ENCODE measurements at places on chromosomes 13 and 19.

DNA sequence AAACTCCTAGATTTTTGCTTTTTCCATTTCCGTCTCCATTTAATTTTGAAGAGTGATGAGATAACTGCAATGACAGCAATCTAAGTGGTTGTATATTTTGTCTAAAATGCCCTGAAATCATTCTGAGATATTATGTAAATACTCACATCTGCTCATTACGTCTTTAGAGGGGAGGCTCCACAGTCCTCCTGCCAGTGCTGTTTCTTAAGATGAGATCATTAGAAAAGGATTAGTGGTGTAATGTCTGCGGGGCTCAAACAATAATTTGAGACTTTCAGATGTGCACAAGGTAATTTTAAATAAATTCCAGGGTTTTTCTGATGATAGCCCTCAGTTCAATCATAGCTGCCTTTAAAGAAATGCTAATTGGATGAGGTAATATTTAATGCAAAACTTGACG, 437.9 kb downstream of the FOXO1 start:
- no peak for DNase-seq

DNA sequence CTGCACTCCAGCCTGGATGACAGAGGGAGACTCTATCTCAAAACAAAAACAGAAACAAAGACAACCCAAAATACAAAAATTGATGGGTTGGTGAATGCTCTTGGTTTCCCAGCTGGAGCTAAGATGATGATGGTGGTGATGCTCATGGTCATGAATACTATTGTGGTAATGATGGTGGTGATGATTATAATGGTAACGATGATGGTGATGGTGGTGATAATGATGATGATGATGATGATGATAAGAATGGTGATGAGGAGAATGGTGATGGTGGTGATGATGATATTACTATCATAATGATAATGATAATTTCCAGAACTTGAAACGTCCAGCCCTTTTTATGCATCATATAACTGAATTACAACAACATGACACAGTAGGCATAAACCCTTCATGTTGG, 40.1 kb downstream of the VAV1 start:
- no peak for DNase-seq

- DNase-seq: no peak
Measured at GRCh38 chr19:1616396-1616795, 11.1 kb upstream of the UQCR11 start.

DNA sequence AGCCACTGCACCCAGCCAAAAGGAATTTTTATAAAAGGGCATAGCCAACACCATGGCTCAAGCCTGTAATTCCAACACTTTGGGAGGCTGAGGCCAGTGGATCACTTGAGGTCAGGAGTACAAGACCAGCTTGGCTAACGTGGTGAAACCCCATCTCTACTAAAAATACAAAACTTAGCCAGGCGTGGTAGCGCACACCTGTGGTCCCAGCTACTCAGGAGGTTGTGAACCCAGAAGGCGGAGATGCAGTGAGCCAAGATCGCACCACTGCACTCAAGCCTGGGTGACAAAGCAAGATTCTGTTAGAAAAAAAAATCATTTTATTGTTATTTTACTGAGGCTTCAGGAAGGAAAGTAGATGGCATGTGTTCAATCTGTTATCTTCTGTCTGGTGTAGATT, 31.3 kb upstream of the FOXO1 start:
- no peak for DNase-seq

DNA sequence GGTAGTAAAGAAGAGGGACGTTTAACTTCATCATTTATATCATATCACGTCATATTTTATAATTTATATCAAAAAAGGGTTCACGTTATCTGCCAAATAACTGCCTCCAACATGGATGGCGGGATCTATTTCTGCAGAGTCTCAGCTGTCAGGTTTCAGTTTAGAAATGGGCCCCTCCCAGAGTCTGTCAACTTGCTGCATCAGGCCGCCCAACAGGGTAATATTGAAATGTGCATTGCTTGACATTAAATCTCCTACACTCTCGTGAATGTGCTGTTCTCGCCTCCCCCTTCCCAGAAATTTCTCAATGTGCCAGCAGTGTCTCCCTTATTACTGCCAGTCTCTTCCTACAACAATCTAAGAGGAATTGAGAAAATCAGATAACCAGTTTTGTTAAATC, 96.9 kb downstream of the TRPC4 start:
- no peak for DNase-seq

- DNase-seq: no peak
Measured at GRCh38 chr19:11737964-11738745, 591 bp downstream of the ZNF823 start.

- no peak for DNase-seq
Measured at GRCh38 chr13:36817996-36818803, 822 bp upstream of the RFXAP start.

GRCh38 chr13:46297361-46297811, 85.7 kb downstream of the LRRC63 start:
- peak; percentile 87 for DNase-seq

DNA sequence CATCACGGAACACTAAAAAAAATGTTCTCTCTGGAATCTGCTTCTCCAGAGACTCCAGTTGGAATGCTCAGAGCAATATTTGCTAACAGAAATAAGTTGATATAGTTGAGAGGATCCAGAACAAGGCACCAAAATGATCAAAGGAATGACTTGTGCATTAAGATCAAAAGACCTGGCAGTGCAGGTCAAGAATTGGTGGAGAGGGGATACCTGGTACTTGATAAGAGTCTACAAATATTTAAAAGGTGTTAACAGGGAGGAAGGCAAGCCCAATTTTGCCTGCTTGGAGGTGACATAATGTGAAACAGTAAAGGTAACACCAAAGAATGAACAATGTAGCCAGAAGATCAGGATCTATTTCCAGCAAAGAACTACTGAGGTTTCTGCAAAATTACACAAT, 20.0 kb upstream of the TNFRSF19 start:
- no peak for DNase-seq

- no peak for DNase-seq
Measured at GRCh38 chr13:30972888-30973377, 40.5 kb downstream of the TEX26 start.

- no peak for DNase-seq
Measured at GRCh38 chr13:40445557-40445990, 220.9 kb downstream of the FOXO1 start.

DNA sequence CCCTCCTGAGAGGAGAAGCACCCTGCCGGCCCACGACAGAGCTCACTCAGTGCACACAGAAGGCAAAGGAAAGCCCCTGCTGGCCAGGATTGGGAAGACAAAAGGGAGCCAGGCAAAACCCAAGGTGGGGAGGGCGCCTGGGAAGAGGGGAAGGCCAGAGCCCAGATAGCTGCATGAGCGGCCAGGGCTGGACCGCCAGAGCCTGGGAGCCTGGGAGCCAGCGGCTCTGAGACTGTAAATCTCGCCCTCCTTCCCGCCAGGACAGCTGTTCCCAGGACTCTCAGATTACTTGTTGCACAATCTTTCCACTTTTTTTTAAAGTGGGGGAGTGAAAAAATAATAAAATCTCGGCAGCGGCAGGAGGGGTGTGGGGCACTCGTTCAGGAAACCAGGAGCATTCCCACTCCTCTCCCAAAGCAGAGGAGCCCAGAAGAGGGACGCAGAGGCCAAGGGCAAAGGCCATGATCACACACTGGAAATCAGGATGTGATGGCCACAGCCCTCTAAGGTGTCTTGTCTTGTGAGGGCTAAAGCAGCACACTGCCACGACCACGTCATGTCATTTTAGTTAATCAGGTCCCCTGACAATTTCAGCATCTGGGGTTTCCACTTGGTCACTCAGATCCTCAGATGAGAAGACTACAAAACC, 19.6 kb upstream of the EPHX3 start:
- DNase-seq: peak; percentile 75

DNA sequence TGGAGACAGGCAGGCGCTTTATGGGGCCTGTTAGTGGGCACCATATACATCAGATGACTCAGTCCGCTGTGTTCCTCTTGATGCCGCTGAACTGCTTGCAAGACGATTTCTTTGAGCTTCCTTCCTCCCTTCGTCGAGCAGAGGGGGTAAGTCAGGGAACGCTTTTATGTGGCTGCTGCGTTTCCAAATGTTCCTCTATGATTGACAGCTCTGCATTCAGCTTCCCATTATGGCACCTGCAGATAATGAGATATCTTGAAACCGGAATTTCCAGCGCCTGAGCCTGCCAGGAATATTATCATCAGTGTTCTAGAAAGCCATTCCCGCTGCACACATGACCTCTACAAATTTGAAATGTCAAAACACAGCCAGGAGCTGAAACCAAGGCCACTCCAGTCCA, 257.0 kb downstream of the TSHZ3 start:
- DNase-seq: no peak

- no peak for DNase-seq
Measured at GRCh38 chr13:39740761-39741160, 85.3 kb downstream of the COG6 start.

GRCh38 chr13:43861863-43862262, 17.7 kb downstream of the CCDC122 start:
- DNase-seq: no peak

- no peak for DNase-seq
Measured at GRCh38 chr19:17757125-17757524, 5.8 kb downstream of the FCHO1 start.

- no peak for DNase-seq
Measured at GRCh38 chr13:95571941-95572340, 19.4 kb downstream of the CLDN10 start.

- DNase-seq: no peak
Measured at GRCh38 chr19:34366738-34367623, 2.0 kb downstream of the GPI start.

DNA sequence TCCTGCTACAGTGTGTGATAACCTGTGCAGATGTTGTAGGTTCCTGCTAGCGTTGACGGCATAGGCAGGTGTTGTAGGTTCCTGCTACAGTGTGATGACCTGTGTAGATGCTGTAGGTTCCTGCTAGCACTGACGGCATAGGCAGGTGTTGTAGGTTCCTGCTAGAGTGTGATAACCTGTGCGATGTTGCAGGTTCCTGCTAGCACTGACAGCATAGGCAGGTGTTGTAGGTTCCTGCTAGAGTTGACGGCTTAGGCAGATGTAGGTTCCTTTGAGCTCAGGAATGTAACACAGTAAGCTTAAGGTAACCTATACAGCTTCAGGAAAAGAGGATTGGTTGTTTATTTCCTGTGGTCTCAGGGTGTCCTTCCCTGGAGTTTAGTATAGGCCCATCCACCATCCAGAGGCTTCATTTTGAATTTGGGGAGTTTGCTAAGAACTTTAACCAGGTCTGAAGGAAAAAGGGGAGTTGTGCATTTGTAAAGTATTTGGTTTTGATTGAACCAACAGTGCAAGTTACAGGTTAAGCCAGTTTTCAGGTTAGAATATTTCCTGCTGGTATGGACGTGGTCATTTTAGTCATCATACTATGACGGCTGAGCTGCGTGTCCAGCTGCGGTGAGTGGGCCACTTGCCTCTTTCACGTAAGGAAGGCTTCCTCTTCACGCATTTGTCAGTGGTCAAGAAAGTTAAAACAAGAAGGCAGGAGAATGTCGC, 53.8 kb downstream of the ATP11A start:
- no peak for DNase-seq

GRCh38 chr19:7540761-7541474, 5.4 kb downstream of the PNPLA6 start:
- DNase-seq: no peak

DNA sequence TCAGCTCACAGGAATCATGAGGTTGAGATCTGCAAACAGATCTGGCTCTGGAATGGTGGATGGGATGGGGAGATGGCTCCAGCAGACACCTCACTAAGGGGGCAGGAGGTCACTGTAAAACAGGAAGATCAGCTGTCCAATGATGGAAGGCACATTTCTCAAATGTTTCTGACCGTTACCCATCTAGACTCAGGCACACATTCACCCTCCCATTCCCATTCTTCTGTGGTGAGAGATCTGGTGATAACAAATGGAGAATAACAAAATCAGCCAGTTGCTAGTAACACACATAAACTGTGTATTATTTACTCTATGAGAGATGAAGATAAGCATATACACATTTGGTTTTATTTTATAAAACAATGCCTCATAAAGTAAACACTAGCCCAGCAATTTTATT, 235.9 kb downstream of the TSHZ3 start:
- DNase-seq: no peak

- DNase-seq: no peak
Measured at GRCh38 chr19:11457115-11457514, 21.7 kb downstream of the PRKCSH start.

- no peak for DNase-seq
Measured at GRCh38 chr13:43963726-43964125, 84.0 kb downstream of the LACC1 start.

GRCh38 chr13:102517959-102518358, 78.8 kb upstream of the TPP2 start:
- no peak for DNase-seq

- DNase-seq: no peak
Measured at GRCh38 chr13:50572129-50572528, 271.4 kb downstream of the DLEU7 start.

DNA sequence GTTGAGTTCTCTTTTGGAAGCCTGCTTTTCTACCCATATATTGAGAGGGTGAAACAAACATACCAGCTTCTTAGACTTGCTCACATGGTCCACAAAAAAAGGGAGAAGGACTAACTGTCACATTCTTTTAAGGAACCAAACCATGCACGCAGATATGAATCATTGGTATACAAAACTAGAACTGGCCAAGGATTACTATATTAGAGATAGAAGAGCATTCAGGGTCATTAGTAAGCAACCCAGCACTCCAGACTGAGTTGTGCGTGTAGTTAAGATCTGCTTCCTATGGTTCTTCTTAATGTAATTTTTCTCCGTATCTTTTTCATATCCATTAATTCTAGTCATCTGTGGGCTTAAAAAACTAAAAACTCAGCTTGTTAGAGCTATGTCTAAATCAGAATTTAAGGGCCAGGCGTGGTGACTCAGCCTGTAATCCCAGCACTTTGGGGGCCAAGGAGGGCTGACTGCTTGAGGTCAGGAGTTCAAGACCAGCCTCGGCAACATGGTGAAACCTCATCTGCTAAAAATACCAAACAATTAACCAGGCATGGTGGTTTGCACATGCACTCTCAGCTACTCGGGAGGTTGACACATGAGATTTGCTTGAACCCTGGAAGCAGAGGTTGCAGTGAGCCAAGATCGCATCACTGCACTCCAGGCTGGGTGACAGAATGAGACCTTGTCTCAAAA, 19.6 kb downstream of the ALG5 start:
- no peak for DNase-seq

DNA sequence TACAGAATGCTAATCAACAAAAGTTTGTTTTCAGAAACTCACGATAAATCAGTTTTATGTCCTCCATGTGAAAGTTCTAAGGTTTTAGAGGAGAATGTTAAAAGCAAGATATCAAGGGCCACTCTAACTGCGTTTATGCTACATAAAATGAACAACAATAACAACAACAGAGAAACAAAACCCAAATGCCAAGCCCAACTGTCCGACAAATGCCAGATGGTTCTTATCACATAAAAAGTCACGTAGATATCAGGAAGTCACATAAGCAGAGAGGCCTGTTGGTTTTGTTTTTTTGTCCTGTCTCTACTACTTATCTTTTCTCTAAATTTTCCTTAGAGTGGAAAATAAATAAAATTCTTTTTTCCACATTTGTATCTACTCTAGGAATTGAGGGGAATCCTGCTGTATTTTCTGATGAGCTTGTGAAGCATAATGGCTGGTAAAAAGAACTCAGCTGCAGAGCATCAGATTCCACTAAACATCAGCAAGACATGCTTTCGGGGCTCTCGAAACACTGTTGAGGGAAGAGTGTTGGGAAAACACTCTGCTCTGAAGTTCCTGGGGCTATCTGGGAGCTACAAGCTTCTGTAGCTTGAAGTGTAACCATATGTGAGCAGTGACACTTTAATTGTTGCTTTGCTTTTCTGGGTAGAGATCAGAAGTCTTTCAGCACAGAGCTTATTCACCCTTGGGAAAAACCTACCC, 110.1 kb downstream of the SLAIN1 start:
- DNase-seq: no peak
